Frontal cortex (tissue), 4 donors: ENCODE measurements at places on chromosomes 5 and 9. TPM values are rescaled to one million over a fixed set of nuclear protein-coding genes. Genes with fewer than 3 reads are reported as not detected.

GRCh38 chr5:153086486-153086885, 404.0 kb upstream of the GRIA1 start:
- DNase-seq, result no peak

TLE1 gene
- total RNA-seq, result 32.2 TPM

GRCh38 chr9:18703151-18703900, 229.4 kb downstream of the ADAMTSL1 start:
- DNase-seq, result no peak

GRCh38 chr5:74017786-74018211, 391.8 kb downstream of the ARHGEF28 start:
- DNase-seq, result peak; percentile 8

PARP8 gene
- 48.5 TPM for total RNA-seq

GRCh38 chr9:28888806-28889205, 1315.5 kb upstream of the C9orf72 start:
- no peak for DNase-seq

GRCh38 chr9:37034305-37034937, 353 bp upstream of the PAX5 start:
- peak; percentile 47 for DNase-seq

DNA sequence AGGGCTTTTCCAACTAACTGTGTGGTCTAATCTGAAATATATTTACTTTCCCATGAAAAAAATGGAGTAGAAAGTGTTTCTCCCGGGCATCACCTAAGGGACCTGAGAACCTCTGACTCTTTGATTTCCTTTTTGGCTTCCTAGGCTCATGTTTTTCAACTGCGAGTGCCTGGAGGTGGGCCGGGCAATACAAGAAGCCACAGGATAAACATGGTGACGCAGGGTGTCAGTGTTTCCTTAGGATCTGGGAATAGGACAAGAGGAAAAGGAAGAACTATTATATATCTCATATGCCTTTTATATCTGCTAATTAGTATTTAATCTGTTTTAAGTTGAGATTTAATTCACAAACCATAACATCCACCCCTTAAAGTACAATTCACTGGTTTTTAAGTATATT, 11.4 kb upstream of the LECT2 start:
- no peak for DNase-seq

GRCh38 chr5:111511174-111511830, 1.0 kb downstream of the STARD4 start:
- no peak for DNase-seq

DNA sequence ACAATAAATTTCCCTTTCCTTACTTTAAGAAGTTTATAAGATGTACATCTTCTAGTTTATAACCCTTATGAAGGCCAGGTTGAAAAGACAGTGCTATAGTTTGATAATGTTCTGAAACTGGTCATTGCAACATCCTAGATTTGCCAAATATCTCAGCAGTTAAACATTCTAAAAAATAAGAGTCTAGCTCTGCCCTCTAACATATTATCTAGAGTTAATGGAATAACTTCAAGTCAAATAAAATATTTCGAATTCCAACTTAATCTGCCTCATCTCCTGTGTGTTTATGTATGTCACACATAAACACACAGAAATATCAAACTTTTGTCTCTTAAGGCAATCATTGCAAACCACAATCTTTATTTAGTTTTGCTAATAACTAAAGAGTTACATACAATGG, 796.6 kb downstream of the TLE1 start:
- no peak for DNase-seq

DNA sequence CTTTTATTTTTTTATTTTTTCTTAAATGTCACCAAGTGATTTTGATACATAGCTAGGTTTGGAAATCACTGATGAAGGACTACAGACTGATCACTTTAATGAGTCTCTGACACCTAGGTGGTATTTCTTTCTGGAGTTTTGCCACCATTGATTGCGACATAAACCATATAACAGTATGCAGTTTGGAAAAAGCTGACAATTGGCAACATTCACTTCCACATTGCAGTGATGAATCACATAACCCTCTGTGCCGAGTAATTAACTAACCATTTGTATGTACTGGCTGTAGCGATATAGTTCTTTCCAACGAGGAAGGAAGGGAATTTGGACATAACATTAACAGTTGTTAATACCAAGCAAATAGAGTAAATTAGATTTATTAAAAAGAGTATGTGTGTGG, 222.9 kb upstream of the EFNA5 start:
- no peak for DNase-seq

DNA sequence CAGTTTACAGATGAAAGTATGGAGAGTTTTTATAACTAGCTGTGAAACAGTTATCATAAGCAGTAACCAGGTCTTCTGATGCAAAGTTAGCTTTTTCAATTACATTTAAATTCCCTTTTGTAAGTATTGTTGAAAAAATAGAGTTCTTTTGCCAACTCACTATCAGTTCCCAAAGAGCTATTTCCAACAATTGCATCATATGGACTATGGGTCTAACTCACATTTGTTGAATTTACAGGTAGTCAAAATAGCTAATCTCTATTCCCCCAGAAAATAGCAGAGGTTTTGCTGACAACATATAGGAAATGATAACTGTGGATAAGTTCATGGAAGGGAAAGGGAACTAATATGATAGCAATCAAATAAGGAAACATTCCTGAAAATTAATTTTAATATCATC, 1.4 kb downstream of the SPINK1 start:
- DNase-seq, result no peak

- no peak for DNase-seq
Measured at GRCh38 chr5:5551499-5551898, 129.0 kb downstream of the ICE1 start.

GRCh38 chr9:36177571-36177970, 8.4 kb downstream of the CCIN start:
- no peak for DNase-seq

DNA sequence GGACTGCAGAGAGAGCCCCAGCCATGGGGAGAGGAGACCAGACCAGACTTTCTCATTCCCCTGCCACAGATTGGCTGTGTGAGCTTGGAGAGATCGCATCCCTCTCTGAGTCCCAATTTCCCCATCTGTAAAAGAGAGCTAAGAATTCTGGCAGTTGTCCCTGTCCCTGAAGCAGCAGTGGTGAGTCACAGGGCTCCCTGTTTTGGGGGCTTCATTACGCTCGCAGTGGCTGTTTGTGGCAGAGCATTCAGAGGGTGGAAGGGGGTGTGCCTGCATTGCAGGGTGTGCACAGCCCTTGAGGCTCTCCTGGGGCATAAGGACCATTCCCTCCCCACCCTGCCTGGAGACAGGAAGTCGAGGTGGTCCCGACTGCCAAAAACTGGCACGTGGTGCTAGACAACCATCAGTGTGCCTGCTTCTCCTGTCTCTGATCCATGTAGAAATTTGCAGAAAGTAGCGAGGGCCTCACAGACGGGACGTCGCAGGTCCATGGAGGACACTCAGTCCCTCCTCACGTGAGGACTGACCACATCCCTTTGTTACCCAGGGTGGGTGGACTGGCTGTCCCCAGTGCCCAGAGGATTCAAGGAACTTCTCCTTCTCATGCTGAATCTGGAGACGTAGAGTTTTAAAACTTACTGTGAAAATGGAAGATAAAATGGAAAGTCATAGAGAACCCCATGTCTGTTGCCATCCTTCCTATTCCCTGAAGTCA, 35.3 kb downstream of the HRH2 start:
- DNase-seq, result no peak

- DNase-seq, result no peak
Measured at GRCh38 chr9:21825637-21826036, 23.2 kb downstream of the MTAP start.

DNA sequence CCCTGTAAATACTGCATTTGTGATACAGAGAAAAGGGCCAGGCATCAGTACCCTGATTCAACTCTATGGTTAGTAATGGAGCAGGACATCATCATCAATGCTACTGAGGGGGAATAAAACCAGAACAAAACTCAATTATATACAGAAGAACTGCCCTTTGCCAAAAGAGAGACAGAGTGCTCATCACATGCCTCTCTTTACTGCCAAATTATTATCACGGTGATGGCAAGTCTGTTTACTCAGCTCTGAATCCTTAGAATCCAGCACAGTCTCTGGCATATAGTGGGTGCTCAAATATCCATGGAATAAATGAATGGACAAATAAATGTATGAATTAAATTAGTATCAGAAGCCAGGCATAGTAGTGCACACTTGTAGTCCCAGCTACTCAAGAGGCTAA, 130.2 kb downstream of the TTC39B start:
- DNase-seq, result no peak

GRCh38 chr5:126119887-126120442, 303.2 kb upstream of the GRAMD2B start:
- no peak for DNase-seq

DNA sequence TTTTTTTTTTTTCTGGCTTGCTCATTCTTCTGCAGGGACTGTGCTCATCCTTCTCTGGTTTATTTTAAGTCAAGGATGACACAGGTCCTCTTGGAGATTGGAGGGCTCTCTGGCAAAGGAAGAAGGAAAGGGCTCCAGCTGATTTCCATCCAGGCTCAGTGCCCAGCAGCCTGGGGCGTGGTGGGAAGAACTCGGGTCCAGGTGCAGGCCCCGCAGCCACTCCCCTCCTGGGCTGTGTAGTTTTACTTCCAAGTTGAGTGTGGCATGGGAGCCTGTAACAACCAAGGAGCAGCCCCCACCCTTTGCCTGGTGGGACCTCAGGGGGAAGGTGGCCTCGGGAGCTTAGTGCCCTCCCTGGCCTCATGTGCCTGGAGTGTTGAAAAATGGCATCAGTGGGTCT, 58.9 kb downstream of the ANKRD33B start:
- DNase-seq, result no peak

GRCh38 chr5:944992-945685, 52.5 kb downstream of the TRIP13 start:
- no peak for DNase-seq

- no peak for DNase-seq
Measured at GRCh38 chr9:20292002-20292401, 330.3 kb downstream of the MLLT3 start.

- DNase-seq, result no peak
Measured at GRCh38 chr5:157530226-157530972, 45.2 kb downstream of the ADAM19 start.

PFN3 gene
- 0.82 TPM for total RNA-seq

OR1J2 gene
- total RNA-seq, result not detected

SLC6A3 gene
- total RNA-seq, result not detected

CMYA5 gene
- total RNA-seq, result 0.82 TPM

SREK1IP1 gene
- 31.0 TPM for total RNA-seq

DNA sequence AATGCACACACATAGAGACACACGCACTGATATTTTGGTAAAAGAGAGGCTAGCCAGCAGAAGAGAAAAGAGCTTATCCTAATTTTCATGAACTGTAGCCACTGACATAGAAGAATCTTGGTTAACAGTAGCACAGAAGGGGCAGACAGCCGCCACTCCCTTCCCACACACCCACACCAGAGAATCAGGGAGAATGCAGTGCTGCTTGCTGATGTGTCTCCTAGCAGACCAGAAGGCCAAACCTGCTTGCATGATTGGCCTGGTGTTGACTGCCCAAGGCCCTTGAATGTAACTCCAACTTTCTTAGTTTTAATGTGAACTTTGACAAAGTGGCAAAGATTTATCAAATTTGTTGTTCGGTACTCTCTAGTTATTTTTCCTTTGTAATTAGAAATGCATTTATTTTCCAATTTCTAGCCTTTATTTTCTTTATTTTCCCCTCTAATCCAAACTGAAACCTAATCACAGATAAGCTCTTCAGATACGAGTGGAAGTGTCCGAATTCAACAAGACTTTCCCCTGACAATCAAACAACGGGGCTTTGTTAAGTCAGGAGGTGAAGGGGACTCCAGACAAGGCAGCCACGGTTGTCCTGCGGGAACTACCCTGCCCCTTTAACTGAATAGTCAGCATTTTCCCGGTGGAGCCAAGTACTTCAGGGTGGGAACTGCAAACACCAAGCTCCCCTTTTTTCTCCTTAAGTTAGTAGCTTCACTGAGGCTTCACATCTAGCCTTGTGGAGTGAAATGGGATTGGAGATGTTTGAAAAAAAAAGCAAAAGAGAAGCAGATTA, 81.9 kb upstream of the CTSL start:
- no peak for DNase-seq

- DNase-seq, result no peak
Measured at GRCh38 chr5:36573438-36573837, 33.0 kb upstream of the SLC1A3 start.

OLFML2A gene
- total RNA-seq, result 1.6 TPM

DNA sequence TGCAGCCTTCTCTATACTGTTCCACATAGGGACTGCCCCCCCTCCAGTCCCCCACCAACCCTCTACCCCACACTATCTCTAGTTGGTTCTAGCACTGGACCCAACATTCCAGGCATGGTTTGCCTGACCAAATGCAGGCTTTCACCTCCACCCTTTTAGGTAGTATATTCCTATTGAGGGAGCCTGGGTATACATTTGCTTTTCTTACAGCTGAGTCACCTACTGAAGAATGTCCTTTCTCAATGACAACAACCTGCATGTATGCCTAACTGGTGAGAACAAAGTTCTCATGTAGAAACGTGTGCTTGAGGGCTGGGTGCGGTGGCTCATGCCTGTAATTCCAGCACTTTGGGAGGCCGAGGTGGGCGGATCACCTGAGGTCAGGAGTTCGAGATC, 8.2 kb downstream of the TNIP1 start:
- DNase-seq, result no peak

DNA sequence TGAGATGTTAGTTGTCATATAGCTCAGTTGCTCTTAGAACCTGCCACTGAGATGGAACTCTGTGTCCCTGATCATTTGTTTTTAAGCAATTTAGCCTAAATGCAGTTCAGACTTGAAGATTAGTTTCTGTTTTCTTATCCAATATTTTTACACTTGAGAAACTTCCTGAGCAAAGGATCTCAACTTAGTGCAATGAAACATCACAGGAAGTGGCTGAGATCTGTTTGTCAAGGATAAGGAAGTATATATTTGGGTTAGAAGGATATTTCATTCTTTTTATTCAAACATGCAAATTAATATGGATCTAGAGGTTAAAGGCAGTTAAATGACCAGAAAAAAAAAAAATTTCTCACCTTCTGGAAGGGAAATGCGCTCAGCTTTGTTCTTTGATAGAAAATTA, 19.7 kb upstream of the F2R start:
- no peak for DNase-seq

- no peak for DNase-seq
Measured at GRCh38 chr5:109373932-109374331, 35.8 kb downstream of the PJA2 start.

- no peak for DNase-seq
Measured at GRCh38 chr9:122200960-122201595, 27.7 kb downstream of the LHX6 start.

GMCL2 gene
- total RNA-seq, result not detected

GABRA1 gene
- 29.8 TPM for total RNA-seq

GRCh38 chr5:149466457-149466972, 84.7 kb downstream of the CSNK1A1 start:
- no peak for DNase-seq
